Dermis blood vessel endothelial cell (primary cell): ENCODE measurements at places on chromosomes 1 and 21. TPM values are rescaled to one million over a fixed set of nuclear protein-coding genes. Genes with fewer than 3 reads are reported as not detected.

GRCh38 chr1:150559656-150560010 is 10.4 kb downstream of the ADAMTSL4 start:
- DNase-seq = no peak

DNA sequence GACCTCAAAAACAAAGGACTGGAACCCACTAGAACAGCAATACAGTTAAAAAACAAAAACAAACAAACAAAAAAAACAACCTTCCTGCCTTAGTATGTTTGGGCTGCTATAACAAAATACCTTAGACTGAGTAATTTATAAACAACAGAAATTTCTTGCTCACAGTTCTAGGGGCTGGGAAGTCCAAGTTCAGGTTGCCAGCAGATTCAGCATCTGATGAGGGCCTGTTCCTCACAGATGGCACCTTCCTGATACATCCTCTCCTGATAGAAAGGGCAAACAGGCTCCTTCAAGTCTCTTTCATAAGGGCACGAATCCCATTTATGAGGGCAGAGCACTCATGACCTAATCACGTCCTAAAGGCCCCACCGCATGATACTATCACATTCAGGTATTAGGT is 55.9 kb downstream of the TIAM1 start:
- no peak for DNase-seq

DNA sequence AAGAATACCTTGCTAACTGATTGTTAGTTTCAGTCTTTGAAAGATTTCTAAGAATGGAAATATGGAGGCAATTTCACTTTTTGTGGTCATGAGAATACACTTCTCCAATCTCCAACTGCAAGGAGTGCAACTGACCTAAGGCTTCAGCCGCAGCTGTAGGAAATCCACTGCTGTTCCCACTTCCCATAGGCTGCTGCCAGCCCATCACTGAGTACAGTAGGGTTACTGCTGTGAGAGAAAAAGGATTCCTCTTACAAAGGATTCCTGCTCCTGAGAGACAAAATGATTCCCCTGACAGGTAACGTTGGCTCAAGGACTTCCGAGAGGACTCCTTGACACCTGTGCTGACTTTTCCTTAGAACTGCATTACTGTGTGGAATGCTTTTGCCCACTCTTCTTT is 87.4 kb downstream of the ADGRL4 start:
- DNase-seq = no peak

The FOXO6 gene
- total RNA-seq = 0.05 TPM in 1 of 2 replicates, not detected in the other

The FRRS1 gene
- 1.1 and 2.9 TPM in 2 replicates for total RNA-seq

The CA14 gene
- not detected in 2 replicates for total RNA-seq

The CRYBG2 gene
- 0.70 TPM in 1 of 2 replicates, not detected in the other for total RNA-seq

- DNase-seq = no peak
These were observed 8.7 kb downstream of the C4BPA start for GRCh38 chr1:207112616-207113296.

The CFHR5 gene
- total RNA-seq = not detected in 2 replicates

- no peak for DNase-seq
These were observed 85.3 kb downstream of the CAMTA1 start for GRCh38 chr1:6870571-6870970.

GRCh38 chr1:229951856-229952534 is 115.0 kb upstream of the GALNT2 start:
- no peak for DNase-seq

DNA sequence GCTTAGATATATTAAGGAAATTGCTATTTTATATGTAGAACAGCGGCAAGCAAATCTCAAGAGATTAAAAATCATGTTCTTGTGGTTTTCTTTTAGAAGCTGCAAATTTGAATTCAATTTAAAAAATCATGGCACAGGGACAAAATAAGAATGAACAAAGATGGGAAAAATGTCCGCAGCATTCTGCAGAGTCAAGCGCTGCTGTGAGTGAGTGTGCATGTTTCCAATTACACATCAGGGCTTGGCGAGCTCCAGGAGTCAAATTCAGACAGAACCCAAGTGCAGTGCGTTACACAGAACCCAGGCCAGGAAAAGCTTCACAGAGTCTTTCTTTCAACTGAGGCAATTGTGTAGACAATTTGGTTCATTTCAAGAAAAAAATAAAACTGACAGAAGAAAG is 33.3 kb upstream of the ERG start:
- DNase-seq = no peak

The C1QTNF12 gene
- total RNA-seq = 0.17 and 0.56 TPM in 2 replicates

The ZRANB2 gene
- total RNA-seq = 32.9 and 33.2 TPM in 2 replicates

The STX12 gene
- total RNA-seq = 95.2 and 115 TPM in 2 replicates

DNA sequence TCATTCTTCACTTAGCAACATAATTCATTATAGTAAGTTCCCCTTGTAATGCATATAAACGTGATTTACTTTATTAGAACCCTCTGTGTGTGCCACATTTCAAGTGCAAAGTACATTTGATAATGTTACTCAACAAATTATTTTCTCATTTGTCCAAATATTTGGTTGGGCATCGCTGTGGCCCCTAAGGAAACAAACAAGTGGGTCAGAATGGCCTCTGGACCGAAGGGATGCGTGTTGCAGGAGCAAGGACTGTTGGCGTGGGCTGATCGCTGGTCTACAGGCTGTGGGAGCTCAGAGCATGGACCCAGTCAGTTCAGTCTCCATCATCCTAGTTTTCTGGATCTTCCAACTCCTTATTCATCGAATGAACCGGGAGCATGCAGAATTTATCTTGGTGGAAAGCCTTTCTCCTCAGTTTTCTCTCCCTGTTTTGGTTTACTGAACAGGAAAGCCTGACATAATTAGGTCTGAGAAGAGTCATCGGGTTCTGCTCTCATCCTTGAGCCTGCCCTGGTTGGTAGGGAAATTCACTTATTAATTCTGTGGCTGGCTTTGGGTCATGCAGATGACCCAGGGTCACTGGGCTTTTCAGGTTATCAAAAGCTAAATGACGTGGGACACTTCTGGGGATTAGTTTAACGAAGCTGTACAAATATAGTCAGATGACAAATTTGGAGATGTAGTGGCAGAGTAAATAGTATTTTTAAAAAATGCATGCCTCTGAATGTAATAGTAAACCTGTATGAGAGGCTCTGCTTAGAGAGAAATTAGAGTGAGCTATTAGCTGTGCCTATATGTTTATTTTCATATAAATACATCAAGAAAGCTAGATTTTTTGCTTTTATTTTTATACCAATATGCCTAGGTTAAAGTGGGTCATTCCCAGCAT is 200.2 kb downstream of the SDCCAG8 start:
- DNase-seq = no peak

The XCL1 gene
- total RNA-seq = not detected in 2 replicates

GRCh38 chr1:166273618-166274017 is 106.8 kb upstream of the FAM78B start:
- DNase-seq = no peak

The SRSF10 gene
- 108 and 109 TPM in 2 replicates for total RNA-seq

DNA sequence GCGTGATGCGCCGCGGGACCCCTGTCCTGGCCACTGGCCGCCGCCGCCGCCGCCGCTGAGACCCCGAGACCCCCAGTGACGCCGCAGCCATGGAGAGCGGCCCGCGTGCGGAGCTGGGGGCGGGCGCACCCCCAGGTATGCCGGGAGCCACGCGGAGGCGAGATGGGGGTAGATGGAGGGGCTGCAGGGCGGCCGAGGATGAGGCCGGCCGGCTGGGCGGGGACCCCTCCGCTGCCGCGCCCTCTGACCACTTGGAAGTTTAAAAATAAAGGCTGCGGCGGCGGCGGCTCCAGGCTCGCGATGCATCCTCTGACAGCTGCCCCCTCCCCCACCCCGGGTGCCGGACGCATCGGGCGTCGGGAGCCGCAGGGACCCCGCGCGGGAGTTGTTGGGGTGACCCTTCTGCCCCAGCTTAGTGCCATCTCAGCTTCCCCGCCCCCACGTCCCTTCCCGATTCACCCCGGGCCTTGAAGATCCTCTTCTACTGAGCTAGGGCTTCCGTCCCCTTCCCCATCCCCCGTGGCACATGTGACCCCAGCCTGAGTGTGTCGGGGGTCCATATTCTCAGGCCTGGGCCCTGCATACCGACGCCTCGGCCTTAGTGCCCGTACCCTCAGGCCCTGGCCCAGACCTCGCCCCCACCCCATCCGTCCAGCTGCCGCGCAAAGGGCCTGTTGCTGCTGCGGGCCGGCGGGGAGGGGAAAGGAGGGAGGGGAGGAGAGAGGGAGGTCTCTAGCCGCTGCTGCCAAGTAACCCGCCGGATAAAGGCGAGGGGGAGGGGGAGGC is 562 bp downstream of the MAP7D1 start:
- DNase-seq = peak; percentile 73

The LAPTM5 gene
- total RNA-seq = 23.1 and 39.9 TPM in 2 replicates

DNA sequence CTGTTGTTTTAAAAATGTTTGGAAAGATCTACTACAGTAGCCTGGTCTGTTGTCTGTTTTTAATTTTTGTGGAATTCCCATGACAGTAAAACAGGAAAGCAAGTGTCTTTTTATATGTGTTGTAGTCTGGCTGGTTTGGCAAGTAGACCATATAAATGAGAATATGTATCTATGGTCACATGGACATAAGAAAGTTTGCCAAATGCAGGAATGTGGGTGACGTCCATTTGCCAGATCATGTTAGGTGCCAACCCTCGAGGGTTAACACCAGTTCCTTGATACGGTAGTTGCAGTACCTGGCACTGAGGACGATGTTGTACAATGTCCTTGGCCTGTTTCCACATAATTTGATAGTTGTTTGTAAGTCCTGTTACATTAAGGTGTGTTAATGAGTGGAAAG is 6.2 kb downstream of the DAP3 start:
- no peak for DNase-seq

The SF3B4 gene
- 7.8 and 16.3 TPM in 2 replicates for total RNA-seq

DNA sequence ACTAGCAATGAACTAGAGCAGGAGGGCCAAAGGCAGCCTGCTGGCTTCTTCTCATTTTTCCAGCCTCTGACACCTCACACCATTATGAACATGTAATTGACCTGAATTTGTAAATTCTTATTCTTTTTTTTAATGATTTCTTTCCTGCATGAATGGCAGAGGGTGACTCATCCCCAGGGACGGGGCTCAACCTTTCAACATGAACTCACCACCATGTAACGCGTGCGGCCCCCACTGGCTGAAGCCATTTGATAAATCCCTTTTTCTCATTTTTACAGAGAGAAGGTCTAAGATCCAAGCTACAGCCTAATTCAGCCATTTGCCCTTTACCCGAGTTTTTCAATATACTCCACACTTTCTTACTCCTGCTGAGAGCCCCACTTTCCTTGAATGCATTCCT is 9.3 kb upstream of the ETS2 start:
- peak; percentile 43 for DNase-seq
